HCT116 (cell line): ENCODE measurements at places on chromosomes 4 and X.

- no peak for DNase-seq
Observed at GRCh38 chr4:41120297-41121217, 93.8 kb downstream of the APBB2 start.

DNA sequence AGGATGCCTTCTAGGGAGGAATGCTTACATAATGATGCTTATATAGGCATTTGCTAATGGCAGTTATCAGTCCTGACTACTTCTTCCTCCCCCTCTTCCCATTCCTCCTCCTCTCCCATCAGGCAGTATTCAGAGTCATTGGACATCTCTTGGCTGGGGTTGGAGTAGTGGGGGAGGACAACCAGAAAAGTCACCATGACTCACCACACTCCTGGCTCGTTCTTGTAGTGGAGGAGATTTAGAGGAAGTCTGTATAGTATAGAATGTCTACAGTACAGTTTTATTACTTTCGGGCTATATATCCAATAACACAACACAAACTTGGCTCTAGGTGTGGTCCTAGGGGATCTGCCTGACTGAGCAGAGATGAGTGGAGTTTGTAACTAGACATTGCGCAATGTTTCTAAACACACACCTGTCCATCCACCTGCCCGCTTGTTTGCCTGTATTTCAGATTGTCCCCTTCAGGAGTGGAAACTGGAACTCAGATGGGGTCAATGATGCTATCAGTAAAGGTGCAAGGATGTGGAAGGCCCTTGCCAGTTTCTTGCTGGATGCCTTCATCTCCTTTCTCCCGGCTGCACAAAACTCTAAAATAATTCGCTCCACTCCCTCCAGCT, 27.9 kb upstream of the KIAA1210 start:
- DNase-seq, result no peak

GRCh38 chrX:101395789-101396188, 5.0 kb downstream of the RPL36A start:
- no peak for DNase-seq

DNA sequence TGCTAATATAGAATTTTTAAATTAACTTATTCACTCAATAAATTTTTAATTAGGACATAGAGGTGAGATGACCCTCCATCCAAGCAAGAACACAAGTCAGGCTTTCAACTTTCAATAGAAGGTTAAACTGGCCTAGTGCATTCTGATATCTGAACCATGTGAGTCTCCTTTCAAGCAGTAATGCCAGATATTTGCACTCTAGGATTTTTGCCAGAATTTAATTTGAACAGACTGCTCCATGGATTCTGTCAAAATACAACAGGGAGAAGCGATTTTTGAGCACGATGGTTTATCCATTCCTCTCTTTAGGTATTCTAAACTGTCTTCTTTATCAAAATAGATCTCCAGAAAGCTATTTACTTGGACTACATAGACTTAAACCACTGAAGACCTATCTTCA, 72.0 kb upstream of the DCLK2 start:
- DNase-seq, result no peak

- no peak for DNase-seq
Observed at GRCh38 chrX:94551831-94552230, 877.8 kb downstream of the FAM133A start.

DNA sequence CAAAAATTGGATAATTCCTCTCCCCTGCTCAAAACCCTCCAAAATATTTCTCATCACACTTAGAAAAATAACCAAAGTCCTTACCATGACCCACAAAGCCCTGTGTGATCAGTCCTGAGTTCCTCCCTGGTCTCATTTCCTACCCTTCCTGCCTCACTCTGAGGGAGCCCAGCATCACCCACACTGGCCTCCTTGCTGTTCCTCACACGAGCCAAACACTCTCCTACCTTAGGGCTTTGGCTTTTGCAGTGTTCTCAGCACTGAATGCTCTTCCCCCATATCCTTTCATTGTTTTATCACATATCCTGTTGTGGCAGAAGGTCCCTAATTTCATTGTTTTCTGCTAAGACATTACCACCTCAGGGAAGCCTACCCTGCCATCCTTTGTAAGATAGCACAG, 12.2 kb downstream of the MGAT4D start:
- DNase-seq, result no peak

GRCh38 chr4:44132526-44132925, 316.1 kb downstream of the KCTD8 start:
- no peak for DNase-seq

GRCh38 chr4:55670695-55671094, 34.6 kb upstream of the NMU start:
- DNase-seq, result no peak

DNA sequence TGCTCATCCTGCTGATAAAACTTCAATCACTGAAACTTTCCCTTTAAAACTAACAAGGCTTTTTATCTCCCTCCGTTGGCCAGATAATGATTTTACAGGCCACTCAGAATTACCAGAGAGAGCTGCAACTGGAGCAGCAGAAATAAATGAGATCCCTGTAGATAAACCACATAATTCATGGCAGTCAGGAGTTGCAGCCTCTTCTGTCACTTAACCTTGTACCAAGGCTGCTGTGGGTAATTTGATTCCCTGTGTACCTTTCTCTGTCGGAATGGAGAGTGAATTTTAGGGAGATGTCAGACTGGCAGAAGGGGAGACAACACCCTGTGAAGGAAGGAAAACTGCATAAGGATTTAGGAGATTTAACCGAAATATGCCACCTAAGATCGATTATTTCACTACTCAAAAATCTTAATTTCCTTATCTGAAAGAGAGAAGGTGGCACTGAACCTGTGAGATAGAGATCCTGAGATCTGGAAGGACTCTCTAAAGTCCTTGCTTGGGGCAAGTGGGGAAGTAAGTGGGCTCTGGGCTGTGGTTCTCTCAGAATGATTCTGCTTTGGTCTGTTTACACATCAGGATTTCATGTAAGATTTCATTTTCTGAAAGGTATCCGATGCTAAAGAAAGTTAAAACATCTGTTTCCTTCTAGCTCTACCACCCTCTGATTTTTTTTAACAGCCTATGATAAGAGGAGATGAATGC, 14.3 kb upstream of the TSPAN5 start:
- no peak for DNase-seq

DNA sequence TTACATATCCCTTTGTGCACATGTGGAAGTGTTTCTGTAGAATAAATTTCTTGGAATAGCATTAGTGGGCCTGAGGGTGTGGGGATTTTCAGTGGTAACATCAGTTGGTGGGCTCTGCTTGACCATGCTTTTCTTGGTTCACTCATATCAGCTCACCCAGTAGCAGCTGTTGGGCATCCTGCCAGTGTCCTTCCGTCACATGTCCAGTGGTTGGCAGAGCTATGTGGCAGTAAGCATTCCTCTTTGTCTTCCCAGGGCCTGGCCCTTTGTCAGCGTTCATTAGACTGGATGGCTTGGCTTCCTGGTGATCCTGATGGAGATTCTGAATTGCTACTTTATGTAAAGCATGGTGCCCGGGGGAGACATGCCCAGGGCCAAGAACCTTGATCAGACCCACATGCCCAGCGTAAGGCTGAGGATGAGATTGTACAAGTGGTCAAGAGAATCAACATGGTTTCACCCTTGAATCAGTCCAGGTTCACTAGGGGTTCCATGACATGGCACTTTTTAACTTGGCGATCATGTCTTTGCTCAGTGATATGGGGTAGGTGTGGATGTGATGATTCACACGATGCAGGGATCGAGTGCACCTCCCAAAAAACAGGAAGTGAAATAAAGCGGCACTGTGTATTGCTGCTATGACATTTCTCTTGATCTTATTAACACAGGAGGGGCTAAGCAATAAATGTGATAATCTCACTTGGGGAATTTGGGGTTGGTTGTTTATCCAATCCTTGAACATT, 72.1 kb upstream of the IGFBP7 start:
- no peak for DNase-seq

GRCh38 chr4:10666616-10667015, 18.0 kb downstream of the CLNK start:
- DNase-seq, result no peak

GRCh38 chrX:48648336-48648751, 35.3 kb upstream of the WAS start:
- no peak for DNase-seq

DNA sequence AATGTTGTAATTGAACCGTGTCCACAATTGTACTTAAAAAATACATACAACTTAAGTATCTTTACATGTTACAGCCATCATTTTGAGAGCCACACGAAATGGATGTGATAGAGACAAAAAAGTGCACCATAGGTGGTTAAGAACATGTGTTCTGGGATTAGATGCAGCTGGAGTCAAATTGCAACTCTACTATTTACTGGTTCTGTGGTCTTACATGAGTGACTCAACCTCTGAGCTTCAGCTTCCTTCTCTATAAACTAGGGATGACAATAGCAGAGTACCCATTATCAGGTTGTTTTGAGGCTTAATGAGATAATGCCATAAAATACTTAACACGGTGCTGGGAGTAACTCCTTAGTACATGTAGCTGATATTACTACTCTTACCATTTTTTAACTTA, 130.4 kb downstream of the IDS start:
- DNase-seq, result no peak

DNA sequence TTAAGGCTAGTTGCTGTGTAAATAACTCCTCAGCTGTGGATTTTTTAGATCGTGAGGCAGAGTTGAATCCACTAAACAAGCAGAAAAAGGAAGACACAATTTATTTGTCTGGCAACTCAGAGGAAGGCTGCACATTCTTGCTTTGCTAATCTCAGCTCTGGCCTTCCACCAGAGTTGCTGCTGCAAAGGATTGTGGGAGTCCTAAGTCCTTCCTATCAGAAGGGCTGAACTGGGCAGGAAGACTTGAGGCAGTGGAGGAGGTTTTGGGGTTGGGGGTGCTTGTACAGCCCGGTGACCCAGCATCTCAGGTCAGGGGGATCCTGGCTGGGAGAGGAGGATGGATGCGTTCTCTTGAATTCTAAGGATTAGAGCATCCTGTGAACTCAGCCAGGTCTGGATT, 11.0 kb upstream of the VSIG1 start:
- DNase-seq, result no peak

- no peak for DNase-seq
Observed at GRCh38 chr4:161658676-161659075, 505.1 kb downstream of the FSTL5 start.

- DNase-seq, result no peak
Observed at GRCh38 chrX:41043196-41043595, 42.0 kb upstream of the USP9X start.

GRCh38 chr4:3302173-3302785, 9.5 kb downstream of the RGS12 start:
- DNase-seq, result no peak

DNA sequence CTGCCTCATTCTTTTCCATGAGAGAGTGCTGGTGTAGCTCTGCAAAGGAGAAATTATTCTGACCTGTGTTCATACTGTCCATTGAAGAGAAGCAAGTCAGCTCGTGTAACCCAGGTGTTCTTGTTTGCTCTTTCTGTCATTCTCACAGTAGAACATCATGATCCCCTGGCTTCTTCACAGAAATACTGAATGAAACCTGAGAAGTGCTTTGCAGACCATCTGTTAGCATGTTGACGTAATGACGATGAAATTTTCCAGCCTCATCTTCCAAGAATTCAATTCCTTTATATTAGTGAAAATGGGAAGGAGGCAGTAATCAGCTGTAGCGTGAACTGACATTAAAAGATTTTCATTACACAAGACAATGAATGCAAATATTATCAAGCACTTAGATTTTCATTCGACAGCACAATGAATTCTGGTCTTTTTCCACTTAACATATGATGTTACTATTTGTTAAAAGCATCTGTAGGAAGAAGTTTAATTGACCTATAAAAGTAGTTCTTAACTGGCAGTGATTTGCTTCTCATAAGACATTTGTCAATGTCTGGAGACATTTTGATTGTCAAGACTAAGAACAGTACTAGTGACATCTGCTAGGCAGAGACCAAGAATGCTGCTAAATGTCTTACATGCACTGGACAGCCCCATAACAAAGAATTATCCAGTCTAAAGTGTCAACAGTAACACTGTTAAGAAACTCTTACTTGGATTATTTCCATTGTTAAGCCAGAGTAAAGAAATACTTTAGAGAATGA, 246.3 kb downstream of the BANK1 start:
- DNase-seq, result no peak

GRCh38 chrX:151712253-151712652, 3.6 kb upstream of the FATE1 start:
- DNase-seq, result no peak

DNA sequence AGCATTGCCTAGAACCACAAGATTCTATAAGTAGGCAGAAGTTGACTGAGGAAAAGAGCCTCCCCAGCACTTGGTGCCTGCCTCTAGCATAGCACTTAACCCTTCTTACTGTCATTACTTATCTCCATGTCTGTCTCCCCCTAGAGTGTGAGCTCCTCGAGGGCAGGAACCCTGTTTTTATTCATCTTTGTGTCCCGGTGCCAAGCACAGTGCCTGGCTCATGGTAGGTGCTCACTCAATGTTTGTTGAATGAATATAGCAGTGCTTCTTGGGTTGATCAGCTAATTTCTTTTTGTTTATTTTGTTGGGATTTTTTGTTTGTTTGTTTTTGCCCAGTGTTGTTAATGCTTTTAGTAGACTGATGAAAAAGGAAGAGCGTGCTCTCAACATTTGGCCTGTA, 30.3 kb downstream of the KLF3 start:
- no peak for DNase-seq

DNA sequence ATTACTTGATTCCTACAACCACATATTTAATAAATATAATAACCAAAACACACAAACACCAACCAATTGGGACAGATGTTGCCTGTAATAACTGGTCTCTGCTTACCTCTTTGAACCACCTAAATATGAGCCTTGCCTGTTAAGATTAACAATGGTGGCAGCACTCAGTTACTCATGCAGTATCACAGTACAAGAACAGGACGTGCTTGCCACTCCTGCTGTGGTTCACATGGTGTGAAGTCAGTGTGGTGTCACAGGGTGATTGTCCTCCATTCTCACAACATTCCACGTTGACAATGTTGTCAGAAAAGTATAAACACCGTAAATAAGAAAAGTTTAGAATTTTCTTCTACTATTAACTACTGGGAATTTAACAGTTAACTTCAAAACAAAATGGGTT, 365.0 kb downstream of the PPP3CA start:
- no peak for DNase-seq

- DNase-seq, result no peak
Observed at GRCh38 chr4:136643416-136643815, 888.9 kb downstream of the PCDH18 start.

- DNase-seq, result no peak
Observed at GRCh38 chr4:112910109-112910736, 139.2 kb upstream of the ANK2 start.

- DNase-seq, result peak; percentile 56
Observed at GRCh38 chr4:104064646-104065577, 345.1 kb upstream of the TACR3 start.

- peak; percentile 48 for DNase-seq
Observed at GRCh38 chrX:115560211-115560977, 580 bp upstream of the PLS3 start.

DNA sequence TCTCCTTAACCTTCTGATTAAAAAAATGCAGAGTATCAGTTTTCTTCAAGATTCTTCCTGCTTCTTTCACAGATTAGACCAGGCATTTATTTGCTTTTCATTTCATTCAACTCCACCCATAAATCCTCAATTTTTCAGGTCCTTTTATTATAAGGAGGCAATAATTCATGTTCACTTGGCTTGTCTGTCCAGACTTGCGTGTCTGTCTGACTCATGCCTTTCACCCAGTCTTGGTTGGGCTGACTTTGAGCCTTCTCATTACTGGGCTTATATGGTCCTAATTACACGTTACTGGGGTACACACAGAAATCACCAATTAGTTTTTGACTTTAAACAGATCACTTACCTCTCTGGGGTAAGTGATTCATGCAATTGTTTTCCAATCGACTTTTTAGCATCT, 48.8 kb upstream of the GALNT7 start:
- DNase-seq, result no peak
